ENCODE measurements at places on chromosomes 4 and X.

- DNase-seq, result no peak
These were observed 68.8 kb downstream of the HOPX start for GRCh38 chr4:56612282-56612681.

GRCh38 chr4:153788413-153789276 is at the start of gene SFRP2:
SFRP2 (minus strand) TSS chr4:153789083; CDS start chr4:153788835, 248 bp downstream.
- no peak for DNase-seq

DNA sequence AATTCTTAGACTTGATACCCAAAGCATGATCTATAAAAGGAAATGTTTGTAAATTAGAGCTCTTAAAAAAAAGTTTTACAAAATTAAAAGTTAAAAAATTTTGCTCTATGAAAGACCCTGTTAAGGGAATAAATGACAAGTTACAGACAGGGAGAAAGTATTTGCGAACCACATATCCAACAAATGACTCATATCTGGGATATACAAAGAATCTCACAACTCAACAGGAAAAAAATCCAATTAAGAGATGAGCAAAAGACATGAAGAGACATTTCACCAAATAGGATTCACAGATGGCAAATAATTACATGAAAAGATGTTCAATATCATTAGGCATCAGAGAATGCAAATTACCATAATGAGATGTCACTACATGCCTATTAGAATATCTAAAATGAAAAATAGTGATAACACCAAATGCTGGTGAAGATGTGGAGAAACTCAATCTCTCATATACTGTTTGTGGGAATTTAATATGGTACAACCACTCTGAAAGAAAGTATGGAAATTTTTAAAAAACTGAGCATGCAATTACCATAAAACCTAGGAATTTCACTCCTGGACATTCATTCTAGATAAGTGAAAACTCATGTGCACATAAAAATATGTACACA is 100.8 kb upstream of the EOLA2 start:
- DNase-seq, result peak; percentile 43

DNA sequence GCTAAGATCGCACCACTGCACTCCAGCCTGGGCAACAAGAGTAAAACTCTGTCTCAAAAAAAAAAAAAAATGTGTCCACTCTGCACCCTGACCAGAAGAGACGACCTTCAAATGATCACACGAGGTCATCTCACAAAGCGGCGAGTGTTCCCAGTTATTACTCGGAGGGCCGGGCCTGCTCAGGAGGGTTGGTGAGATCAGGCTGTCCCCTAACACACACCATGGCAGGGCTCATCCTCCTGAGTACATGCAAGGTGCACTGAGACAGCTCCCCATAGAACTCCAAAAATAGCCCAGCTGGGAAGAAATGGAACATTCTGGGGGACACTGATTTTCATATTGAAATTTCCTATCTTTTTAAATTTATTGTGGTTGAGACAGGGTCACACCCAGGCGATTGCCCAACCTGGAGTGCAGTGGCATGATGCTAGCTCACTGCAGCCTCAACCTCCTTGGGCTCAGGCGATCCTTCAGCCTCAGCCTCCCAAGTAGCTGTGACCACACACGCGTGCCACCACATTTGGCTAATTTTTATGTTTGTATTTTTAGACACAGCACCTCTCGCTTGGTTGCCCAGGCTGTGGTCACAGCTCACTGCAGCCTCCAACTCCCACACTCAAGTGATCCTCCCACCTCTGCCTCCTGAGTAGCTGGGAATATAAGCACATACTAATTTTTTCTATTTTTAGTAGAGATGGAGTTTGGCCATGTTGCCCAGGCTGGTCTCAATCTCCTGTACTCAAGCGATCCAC is 51.5 kb downstream of the DHRSX start:
- no peak for DNase-seq

DNA sequence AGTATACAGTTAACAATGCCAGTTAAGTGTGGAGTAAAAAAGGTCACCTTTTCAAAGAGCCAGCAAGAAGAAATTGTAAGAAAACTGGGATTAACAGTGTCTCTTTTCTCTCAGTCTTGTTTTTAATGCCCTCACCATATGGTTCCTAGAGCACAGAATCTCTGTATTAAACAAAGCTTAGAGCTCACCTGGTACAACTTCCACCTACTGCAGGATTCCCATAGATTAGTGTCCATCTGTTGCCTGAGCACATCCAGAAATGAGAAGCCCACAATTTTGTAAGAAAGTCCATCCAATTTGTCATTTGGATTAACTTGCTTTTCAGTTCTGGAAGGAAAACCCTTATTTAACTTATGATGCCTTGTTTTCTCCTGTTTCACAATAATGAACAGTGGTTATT is 1037.1 kb downstream of the STPG2 start:
- no peak for DNase-seq

- no peak for DNase-seq
These were observed 48.0 kb upstream of the MAP3K15 start for GRCh38 chrX:19563327-19563726.

- DNase-seq, result no peak
These were observed 74.7 kb upstream of the IL13RA1 start for GRCh38 chrX:118652717-118653116.

- peak; percentile 98 for DNase-seq
These were observed 190.8 kb downstream of the TSPAN5 start for GRCh38 chr4:98467627-98468072.

GRCh38 chr4:101295691-101296090 is 51.6 kb downstream of the PPP3CA start:
- DNase-seq, result no peak

- DNase-seq, result peak; percentile 41
These were observed at the start of gene ZCCHC18 for GRCh38 chrX:104112326-104112951. ZCCHC18 (plus strand) TSS chrX:104112523; CDS start chrX:104114112, 1,589 bp downstream.

- no peak for DNase-seq
These were observed 119.1 kb downstream of the HMGN5 start for GRCh38 chrX:81082649-81083048.

GRCh38 chr4:107870236-107870635 is 45.5 kb downstream of the SGMS2 start:
- DNase-seq, result no peak

GRCh38 chr4:102037566-102037965 is 247.0 kb downstream of the BANK1 start:
- DNase-seq, result peak; percentile 9

DNA sequence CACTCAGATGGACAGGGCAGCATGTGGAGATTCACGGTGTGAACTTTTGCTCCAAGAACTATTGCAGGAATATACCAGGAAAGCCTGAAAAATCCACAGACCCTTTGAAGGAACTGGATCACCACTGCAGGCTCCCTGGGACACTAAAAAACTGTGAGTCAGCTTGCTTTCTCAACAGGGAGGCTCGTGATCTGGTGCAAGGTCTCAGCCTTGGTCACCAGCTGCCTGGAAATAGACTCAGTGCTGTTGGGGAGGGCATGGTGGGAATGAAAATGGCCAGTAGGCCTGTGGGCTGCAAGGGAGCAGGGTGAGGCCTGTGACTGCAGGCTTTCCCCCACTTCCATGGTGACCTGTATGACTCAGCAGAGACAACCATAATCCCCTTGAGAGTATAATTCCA is 426.4 kb upstream of the RPS6KA3 start:
- peak; percentile 26 for DNase-seq

DNA sequence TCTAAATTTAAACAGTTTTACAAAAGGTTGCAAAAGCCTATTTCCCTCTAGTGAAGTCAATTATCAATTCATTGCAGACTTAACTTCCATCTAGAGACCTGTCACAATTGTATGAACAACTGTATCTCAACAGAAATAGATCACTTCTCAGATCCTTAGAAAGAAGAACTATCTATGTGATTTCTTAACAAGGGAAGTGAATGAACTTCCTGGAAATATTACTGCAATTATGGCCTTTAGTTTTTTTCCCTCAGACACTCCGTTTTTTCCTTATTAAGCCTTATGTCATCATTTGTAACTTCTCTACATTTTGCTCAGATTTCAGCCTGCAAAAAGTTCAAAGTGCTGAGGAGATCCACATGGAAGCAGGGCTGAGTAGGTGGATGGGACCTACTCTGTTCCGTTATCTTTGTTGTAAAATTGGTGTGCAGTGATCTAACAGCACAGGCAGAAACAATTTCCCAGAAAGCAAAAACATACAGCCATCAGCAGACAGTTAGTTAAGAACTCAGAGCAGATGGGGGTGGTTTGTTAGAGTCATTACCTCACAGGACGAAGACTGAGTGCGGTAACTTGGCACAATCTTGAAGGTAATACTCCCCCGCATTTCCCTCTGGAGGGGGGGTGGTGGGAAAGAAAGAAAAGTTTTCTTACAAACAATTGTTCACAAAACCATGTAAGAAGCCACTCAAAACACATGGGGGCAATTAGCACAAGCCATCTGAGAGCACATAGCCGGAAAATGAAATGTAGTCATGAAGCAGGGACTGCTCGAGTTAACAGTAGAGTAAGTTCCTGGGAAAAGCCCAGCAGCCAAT is 112.3 kb downstream of the NYX start:
- peak; percentile 87 for DNase-seq

DNA sequence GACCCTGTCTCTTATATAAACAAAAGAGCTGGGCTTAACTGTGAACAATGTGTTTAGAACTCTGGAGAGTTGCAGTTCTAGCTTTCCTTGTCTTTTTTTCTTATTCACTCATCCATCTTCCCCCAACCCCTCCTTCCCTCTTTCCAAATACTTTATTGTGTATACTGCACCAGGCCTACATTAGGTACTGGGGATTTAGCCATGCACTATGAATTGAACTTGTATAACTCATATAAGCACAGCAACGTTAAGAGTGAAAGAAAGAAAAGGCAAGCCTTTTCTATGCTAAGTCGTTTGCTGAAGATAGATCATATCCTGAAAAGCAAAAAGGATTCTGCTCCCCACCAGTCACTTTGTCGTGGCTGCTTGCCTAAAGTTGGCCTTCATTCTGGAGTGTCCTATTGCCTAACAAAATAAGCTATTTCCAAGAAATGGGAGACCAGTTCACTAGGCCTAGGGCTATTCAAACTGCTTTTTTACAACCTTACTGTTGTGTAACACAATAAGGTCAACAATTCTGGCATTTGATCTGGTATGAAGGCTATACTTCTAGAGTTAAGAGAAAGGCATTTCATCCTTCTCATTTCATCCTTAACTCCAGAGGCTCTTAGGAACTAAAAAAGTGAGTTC is 32.2 kb downstream of the CCNI start:
- DNase-seq, result peak; percentile 75

DNA sequence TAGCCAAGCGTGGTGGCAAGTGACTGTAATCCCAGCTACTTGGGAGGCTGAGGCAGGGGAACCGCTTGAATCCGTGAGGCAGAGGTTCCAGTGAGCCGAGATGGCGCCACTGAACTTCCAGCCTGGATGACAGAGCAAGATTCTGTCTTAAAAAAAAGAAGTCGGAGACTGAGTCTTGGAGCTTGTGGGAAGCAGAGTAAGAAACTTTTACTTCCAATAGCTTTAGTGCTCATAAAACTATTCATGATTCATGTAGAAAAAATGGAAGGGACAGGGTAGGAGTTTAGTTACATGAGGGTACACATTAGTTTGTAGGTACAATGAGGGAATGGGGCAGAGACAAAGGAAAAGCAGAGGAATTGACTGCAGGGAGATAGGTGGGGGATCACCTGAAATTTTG is 19.3 kb downstream of the RAP2C start:
- DNase-seq, result no peak

DNA sequence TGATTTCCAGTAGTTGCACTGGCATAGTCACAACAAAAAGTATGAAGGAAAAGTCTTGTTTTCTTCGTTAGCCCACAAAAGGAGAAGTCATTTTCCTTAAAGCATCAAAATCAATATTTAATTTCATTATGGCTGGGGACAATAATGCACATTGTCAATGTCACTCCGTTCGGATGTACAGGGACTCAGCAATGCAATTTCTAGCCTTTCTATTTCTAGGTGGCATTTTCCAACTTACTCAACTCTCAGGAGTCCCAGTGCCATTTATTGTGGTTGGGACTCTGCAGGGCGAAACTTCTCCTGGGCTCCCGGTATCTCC is 99.6 kb downstream of the CEP135 start:
- no peak for DNase-seq

DNA sequence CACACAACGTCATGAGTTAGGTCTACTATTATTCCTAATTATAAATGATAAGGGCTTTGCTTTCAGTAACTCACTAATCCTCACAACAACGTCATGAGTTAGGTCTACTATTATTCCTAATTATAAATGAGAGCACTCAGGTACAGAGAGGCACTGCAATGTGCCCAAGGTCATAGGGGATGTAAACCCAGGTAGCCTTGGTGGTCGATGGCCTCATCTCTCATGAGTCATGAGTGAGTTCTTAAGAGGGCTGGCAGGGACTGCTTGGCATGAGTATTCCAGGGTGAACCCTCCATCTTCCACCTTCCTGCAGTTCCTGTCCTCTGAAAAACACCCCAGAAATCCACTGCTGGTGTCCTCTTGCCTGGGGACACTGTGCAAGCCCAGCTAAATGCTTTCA is 317.1 kb downstream of the STK32B start:
- DNase-seq, result no peak

DNA sequence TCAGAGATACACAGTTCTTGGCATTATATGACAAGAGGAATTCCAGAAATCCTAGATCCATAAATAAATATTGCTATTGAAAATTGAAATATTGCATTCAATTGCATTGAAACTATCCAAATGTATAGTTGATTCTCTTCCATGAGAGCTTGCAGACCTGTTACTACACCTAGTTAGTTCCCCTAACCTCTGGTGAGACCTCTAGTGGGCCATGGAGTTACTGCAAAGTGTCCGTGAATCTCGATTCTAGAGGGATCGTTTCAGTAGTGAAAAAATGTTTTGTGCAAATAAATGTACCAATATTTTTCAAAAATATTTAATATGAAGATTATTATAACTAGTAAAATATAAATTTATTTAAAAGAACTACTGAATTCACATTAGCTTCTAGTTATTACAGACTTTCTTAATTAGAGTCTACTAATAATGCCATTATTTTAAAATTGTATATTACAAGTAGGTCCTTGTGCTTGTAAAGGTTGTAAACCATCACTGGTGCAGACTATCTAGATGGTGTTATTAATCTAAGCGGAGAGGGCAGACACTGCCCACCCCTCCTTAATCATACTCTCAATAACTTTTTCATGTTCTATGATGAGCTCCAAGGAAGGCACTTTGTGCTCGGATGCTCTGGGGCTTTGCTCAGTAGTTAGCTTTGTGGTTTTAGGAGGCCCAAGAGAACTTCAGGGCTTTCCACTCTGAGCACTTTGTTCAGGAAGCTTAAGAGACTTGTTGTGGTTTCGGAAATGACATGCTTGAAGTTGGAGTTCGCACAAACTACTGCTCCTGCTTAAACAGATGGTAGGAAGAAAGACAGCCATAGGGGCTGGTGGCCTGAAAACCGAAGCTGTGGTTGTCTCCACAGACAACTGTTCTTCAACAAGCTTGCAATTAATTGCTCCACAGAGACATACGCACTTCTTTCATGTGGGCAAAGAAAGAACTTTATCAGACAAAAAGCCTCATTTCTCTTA is 42.8 kb downstream of the IL21 start:
- peak; percentile 69 for DNase-seq

GRCh38 chr4:15469402-15470127 is at the start of gene CC2D2A:
CC2D2A (plus strand) TSS chr4:15469882; CDS start chr4:15475933, 6,051 bp downstream.
- DNase-seq, result peak; percentile 81

GRCh38 chrX:70826715-70827114 is 81.8 kb downstream of the TEX11 start:
- no peak for DNase-seq

- peak; percentile 23 for DNase-seq
These were observed 73.0 kb downstream of the SLC39A8 start for GRCh38 chr4:102272318-102272717.
